ENCODE measurements at places on chromosomes 12 and 14. TPM values are rescaled to one million over a fixed set of nuclear protein-coding genes. Genes with fewer than 3 reads are reported as not detected.
A peak's percentile ranks its signal among the peaks of the same experiment; 100 is the strongest.

- no peak for DNase-seq
Observed at GRCh38 chr14:85344847-85345570, 184.9 kb upstream of the FLRT2 start.

GRCh38 chr12:66602483-66603143 is 76.3 kb downstream of the GRIP1 start:
- DNase-seq, result no peak

- no peak for DNase-seq
Observed at GRCh38 chr12:94202245-94203180, 54.1 kb downstream of the PLXNC1 start.

DNA sequence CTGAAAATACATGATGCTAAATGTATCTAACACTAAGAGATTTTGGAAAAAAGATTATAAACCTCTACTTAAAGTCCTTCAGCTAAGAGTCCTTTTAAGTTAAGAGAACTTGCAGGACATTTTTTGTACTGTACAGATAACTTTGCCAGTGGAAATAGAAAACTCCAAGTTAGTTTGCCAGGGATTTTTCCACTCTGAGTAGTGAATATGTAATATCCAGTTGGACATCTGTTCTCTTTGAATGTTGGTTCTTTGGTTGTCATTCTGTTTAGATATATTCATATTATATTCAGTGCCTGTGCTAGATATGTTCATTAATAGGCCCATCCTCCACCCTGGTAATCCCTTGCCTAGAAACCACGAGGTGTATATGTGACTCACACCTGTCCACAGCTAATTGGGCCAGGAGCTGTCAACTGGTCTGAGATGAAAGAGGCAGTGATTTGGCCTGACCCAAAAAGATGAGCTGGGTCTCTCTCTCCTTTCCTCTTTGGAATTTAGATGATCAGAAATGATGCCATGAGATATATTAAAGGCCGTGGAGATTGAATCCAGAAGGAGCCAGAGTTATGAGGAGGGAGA is 261.0 kb upstream of the LRIG3 start:
- DNase-seq, result no peak

DNA sequence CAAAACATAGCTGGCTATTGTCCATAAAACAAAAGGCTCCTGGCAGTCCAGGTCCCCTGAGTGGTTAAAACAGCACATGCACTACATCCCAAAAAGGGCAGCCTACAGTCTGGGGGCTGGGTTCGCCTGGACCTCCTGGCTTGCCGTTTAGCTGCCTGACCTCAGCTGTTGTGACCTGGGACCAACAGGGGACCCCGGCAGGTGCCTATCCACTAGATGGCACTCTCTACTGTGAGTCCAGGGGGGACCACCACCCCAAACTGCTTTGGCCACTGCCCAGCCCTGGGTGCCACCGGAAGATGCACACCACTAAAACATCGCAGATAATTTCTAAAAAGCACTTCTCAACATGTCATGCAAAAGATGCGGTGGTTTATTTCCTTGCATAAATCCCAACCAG is 2.9 kb upstream of the RTL1 start:
- DNase-seq, result peak; percentile 81

DIO3 gene
- 0.85 TPM for total RNA-seq

GRCh38 chr12:106816231-106816630 is 41.7 kb downstream of the RIC8B start:
- no peak for DNase-seq

GRCh38 chr14:77040741-77041653 is 12.5 kb upstream of the IRF2BPL start:
- DNase-seq, result no peak

BLTP3B gene
- total RNA-seq, result 40.4 TPM

- no peak for DNase-seq
Observed at GRCh38 chr14:68397822-68398221, 395.0 kb downstream of the ZFP36L1 start.

- DNase-seq, result no peak
Observed at GRCh38 chr12:9169979-9170634, 38.1 kb downstream of the PZP start.

GRCh38 chr14:35855876-35856481 is 29.8 kb downstream of the BRMS1L start:
- DNase-seq, result no peak

GRCh38 chr14:31717294-31718085 is 156.3 kb downstream of the NUBPL start:
- DNase-seq, result no peak

Data from H7 (cell line).